Activated naive CD8-positive, alpha-beta T cell treated with anti-CD3 and anti-CD28 coated beads, Interleukin-2, amount 10 ng/mL, durations not matched to agents 7 days and 5 days (primary cell): ENCODE measurements at places on chromosomes 5 and 9.

DNA sequence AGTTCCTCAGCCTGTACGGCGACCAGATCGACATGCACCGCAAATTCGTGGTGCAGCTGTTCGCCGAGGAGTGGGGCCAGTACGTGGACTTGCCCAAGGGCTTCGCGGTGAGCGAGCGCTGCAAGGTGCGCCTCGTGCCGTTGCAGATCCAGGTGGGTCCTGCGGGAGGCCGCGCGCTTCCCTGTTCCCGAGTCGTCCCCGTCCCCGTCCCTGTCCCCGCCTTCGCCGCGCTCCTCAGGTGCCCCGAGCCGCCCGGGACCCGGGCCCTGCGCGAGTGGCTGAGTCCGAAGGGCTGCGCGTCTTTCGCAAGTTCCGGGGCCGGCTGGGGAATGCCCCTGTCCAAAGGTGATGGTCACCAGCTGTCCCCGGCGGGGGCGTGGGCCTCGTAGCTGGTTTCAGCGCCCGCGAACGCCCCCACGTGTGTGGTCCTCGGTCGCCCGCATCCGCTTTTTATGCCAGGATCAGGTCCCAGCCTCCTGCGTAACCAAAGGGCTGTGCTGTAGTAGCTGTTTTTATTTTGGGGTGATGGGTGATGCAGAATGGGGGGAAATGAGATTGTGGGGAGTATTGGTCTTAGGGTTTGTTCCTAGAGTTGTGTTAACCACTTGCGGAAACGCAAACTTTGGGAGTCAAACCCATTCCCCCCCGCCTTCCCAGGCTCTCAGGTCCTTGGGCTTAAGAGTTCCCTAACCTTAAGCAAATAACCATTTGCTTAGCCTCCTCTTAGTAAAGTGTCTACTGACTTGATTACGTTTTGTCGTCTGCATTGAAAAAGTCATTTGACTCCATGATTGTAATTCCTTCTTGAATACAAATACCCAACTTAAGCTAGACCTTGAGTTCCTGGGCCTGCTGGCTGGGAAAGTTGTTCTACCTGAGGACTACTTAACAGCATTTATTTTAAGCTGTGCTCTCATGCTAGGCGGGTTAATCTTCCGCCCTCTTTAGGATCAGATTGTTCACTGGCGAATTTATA lies 663 bp downstream of the ISOC1 start:
- DNase-seq, result no peak

DNA sequence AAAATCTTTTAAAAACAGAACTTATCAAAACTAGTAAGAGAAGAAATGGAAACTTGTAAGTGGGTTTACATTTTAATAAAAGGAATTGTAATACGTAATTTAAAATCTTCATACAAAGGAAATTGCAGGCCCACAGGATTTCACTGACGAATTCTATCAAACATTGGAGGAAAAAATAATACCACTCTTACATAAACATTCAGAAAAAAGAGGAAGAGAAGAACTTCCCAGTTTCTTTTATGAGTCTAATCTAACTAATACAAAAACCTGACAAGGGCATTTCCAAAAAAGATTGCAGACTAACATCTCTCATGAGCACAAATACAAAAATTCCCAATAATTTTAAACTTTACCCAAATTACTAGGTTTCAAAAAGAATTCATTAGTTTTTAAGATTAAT lies 149.0 kb downstream of the RANBP17 start:
- DNase-seq, result no peak

DNA sequence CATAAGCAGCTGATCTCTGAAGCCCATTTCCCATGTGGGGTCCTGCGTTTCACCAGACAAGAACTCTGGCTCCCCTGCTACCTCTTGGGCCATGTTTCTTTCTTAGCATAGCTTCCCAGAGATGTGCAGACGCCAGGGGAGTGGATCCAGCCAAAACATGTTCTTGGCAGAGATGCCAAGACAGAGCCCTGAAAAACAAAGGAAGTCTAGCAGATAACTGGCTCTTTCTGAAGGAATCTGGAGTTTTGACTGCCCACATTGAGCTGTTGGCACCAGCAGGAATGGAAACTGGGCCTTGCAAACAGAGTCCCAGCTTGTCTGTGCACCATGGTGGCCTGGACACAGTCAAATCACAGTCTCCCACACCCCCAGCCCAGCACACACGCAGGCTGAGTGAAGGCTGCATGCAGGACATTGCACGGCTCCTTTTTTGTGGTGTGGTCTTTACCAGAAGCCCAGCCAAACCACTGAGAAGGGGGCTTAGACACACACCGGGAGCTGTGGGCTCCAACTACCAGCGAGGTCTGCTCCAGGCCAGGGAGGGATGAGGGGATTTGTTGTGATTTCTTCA lies 114.7 kb downstream of the SNX18 start:
- DNase-seq, result no peak

GRCh38 chr5:41772056-41772455 lies 98.2 kb downstream of the OXCT1 start:
- DNase-seq, result no peak

GRCh38 chr9:83933790-83934189 lies 12.6 kb upstream of the KIF27 start:
- no peak for DNase-seq

- no peak for DNase-seq
Measured at GRCh38 chr9:129567842-129568559, 52.9 kb downstream of the C9orf50 start.

DNA sequence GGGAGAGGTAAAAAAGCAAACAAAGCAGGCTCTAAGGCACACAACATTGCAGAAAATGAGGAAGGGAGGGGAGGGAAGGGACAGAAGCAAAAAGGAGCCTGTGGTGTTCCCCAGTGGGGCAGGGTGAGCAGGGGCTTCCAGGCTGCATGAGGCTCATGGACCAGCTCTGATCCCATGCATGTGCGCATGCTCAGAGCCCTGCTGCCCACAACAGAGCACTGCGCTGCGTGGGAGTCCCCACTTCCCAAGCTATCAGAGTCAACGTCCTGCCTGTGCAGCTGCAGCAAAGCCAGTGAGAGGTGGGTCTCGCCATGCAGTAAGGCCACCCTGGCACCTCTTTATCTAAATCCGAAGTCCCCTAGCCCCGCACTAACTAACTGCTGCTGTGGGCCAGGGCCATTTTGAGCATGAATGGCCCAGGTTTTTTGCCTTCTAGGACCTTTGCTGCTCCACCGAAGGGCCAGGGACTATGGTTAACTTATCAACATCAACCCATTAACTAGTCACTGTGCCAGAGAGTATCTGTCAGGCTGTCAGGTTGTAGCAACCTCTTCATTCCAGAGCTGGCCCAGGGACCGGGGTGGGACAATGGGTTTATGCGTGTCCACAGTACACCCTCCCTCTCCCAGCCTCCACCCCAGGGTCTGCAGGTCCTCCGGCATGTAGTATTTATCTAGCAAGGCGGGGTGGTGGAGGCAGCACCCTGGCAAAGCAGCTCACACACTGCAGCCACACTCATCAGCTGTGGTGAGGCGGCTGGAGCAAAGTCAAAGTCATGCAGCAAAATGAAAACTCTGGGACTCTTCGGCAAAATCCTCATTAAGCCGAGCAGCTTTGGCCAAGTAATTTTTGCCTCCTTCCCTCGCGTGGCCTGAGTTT lies 123.6 kb downstream of the SAXO1 start:
- DNase-seq, result no peak

DNA sequence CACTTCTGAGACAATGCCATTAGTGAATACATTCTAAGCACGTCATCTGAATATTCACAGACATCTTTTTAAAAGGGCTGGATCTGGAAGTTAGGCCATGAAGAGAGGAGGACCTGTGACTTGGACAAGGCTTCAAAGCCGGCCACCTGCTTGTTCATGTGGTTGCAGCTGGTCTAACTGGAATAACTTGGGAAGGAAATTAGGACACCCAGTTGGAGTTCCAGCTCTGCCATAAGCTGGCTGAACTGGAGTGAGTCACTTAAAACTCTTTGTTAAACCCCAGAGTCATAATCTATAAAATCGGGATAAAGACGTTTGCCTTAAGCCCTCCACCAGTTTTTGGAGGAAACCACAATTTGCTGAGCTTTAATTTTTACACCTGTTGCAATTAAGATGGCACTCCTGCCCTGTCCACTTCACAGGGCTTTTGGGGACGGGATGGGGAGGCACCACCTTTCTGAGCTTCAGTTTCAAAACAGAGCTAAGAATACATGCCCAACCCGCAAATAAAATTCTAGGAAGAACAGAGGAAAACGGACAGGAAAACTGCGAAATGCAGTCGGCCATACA lies 536 bp upstream of the STX17 start:
- DNase-seq, result no peak

GRCh38 chr5:97635553-97635952 lies 452.5 kb upstream of the RIOK2 start:
- DNase-seq, result no peak

- no peak for DNase-seq
Measured at GRCh38 chr5:147921136-147921535, 14.8 kb upstream of the C5orf46 start.

DNA sequence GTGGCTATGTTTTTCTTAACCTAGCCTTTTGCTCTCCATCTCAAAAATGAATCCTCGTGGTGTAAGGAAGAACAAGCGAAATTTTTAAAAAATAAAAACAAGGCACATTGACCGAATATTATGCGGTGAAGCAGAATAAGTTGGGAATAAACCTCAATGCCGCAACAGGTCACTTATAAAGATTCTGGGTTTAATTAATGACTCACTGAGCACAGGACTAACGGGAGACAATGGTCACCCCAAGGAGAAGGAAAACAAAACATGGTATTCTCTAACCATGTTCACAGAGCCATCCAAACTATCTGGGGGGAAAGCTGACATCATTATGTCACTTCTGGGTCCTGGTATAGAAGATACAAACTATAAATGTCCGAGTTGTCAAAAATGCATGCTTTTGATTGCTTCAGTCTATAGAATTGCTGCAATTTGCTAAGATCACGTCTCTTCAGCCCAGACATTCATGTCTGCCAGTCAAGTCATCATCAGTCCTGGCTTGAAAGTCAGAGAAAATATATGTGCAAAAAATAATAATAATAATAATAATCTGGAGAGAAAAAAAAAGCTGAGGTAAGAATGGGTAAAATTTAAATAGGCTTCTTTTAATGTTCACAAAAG lies 280.6 kb downstream of the NR2F1-AS1 start:
- DNase-seq, result no peak

DNA sequence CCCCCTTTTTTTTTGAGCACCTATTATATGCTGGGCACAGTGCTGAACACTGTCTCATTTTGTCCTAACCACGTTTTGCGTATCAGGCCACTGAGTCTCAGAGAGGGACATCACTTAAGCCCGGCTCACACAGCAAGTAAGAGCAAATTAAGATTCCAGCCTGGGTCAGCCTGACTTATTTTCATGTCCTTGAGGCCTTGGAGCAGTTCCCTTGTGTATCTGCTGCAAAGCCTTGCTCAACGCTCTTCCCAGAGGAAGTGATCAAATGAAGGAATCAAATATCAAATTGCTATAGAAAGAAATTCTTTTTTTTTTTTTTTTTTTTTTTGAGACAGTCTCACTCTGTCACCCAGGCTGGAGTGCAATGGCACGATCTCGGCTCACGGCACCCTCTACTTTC lies 30.7 kb downstream of the ERGIC1 start:
- DNase-seq, result no peak
